ENCODE measurements at places on chromosomes 3 and 15.

GRCh38 chr3:33050071-33050653 lies 46.8 kb downstream of the GLB1 start:
- no peak for DNase-seq

- no peak for DNase-seq
Observed at GRCh38 chr3:124818398-124819091, 68.6 kb downstream of the ITGB5 start.

GRCh38 chr15:46328821-46329220 lies 694.0 kb downstream of the SQOR start:
- DNase-seq: no peak

- no peak for DNase-seq
Observed at GRCh38 chr15:101256757-101257156, 4.9 kb upstream of the CHSY1 start.

GRCh38 chr15:36594556-36595090 lies 15.2 kb downstream of the CDIN1 start:
- DNase-seq: no peak

GRCh38 chr3:71348001-71348632 lies 235.4 kb downstream of the FOXP1 start:
- DNase-seq: no peak

DNA sequence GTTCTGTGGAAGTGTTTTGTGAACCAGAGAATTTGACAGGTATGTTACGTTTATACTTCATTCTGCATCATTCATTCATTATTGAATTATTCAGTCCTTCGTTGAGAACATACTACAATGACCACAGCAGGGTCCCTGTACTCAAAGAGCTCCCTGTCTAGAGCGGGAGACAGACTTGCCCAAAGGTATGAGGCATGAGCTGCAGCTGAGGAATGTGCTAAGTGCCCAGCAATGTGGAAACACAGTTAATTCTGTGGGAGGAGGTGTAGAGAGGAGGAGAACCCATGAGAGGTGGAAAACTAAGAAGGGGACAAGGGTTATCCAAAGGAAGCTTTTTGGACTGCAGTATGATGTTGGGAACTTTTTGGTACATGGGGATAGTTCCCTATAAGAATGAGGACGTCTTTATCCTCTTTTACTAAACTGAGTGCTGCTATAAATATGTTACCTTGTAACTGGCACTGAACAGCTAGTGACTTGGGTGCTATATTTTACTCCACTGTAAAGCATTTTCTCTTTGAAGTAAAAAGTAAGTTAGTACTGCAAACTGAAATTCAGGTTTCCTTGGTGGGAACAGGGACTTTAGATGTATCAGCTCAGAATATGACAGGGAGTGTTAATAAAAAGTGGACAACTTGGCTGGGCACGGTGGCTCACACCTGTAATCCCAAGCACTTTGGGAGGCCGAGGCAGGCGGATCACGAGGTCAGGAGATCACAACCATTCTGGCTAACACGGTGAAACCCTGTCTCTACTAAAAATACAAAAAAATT lies 5.7 kb downstream of the SMAD3 start:
- DNase-seq: no peak

GRCh38 chr15:98923579-98923978 lies 84.0 kb downstream of the PGPEP1L start:
- no peak for DNase-seq

GRCh38 chr15:96328181-96328876 lies 2.2 kb upstream of the NR2F2 start:
- DNase-seq: no peak

GRCh38 chr3:127166501-127167065 lies 26.3 kb upstream of the PRR23E start:
- DNase-seq: no peak

DNA sequence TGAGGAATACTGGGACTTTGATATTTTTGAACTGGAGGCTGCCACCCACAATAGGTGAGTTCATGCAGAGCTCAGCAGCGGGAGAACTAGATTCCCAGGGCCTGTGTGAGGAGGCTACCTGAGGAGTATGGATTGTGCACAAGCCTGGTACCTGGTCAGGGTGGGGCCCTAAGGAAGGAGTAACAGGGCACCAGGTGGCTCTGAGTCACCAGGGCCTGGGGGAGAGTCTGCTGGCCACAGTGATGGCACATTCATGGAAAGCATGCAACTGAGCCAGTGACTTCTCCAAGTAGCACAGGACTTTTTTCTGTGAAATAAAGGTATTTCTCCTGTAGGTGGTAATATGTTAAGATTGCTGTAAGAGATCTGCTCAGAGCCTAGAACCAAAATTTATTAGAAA lies 134.4 kb downstream of the PDE8A start:
- DNase-seq: no peak

DNA sequence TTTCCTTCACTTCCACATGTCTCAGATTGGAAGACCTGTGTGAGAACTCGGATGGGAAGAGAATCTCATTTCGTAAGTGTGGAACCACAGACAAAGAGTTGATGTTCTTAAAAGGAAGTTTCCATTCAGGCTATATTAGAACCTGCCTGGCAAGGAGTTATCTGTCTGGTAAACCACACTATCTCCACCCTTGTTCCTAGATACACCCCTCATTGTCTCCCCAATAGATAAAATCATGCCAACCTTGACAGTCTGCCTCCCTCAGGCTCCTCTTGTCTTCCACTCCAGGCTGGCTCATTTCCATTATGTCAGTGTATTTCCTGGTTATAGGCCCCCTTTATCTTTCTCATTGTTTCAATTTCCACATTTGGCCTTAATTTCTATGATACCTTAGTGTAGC lies 89.2 kb downstream of the TMEM108 start:
- DNase-seq: no peak

- no peak for DNase-seq
Observed at GRCh38 chr3:80682235-80682634, 914.4 kb upstream of the ROBO1 start.

DNA sequence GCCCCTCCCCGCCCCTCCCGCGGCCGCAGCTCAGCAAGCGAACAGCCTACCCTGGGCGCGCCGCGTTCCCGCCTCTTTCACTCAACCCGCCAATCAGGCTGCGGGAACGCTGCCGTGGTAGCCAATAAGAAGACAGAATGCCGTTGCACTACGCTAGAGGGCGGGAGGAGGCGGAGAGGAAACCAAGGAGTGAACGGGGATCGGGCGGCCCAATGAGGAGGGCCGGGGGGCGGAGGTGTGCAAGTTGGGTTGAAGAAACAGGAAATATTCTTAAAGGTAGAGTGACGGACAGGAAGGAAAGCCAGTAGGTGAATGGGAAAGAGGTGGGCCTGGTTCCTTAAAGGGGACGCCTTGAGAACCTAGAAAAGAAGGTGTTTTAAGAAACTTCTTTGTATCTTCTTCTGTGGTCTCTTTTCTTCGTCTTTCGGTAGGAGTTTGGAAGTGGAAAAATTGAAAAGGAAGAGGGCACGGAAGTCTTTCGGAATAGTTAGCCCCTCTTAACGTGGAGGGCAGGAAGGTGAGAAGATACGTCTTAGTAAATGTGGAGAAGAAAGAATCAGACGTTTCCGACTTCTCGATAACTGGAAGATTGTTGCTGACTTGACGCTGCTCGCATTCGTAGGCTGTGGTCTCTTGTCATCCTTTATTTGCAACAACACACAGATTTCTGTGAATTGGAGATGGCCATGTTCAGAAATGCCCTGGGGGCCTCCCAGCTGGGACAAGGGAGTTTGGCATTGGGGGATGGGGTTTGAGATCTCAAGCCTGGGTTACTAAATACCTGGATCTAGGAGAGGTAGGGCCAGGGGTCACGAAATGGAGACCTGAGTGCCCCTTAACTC lies 437 bp upstream of the USF3 start:
- peak; percentile 98 for DNase-seq

DNA sequence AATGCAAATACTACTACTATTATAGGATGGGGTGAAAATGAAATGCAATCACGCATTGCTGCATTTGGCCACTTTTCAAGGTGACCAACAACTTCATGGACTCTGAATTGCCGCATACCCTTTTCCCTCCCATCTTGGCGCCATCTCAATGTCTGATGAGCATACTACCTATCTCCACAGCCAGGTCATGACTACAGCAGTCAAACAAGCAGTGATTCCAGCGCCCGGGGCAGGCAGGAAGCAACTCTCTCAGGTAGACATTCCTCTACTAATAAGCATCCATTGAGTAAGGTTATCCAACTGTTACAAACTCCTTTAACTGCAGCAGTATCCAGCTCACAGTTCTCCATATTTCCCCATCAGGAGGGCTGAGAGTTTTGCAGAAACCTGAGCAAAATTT lies 155.4 kb downstream of the ADAMTS17 start:
- DNase-seq: no peak

GRCh38 chr3:160296591-160296990 lies 71.4 kb downstream of the C3orf80 start:
- no peak for DNase-seq

GRCh38 chr3:147654827-147655226 lies 245.7 kb downstream of the ZIC1 start:
- no peak for DNase-seq

DNA sequence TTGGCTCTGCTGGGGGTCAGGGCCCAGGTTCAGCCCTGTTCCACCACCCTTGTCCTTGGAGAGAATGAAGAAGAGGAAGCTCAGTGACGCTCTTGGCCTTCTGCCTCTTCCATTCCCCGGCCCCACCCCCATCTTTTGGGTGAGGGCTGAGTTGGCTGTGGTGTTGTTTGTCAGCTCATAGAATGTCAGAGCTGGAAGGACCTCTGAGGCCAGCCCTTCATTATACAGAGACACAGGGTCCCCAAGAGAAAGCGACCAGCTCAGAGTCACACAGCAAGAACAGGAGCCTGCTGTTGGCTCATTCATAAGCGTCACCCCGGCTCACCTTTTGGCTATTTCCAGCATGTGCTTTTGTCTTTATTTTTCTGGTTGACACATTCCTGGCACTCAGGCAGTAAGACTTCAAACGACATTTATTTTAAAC lies 68.2 kb downstream of the AAGAB start:
- no peak for DNase-seq
